Activated CD4-positive, alpha-beta T cell treated with anti-CD3 and anti-CD28 coated beads for 48 hours (primary cell): ENCODE measurements at places on chromosomes 4 and X.
A peak's percentile ranks its signal among the peaks of the same experiment; 100 is the strongest.

GRCh38 chr4:83179205-83179604 is 64.7 kb upstream of the PLAC8 start:
- no peak for DNase-seq

DNA sequence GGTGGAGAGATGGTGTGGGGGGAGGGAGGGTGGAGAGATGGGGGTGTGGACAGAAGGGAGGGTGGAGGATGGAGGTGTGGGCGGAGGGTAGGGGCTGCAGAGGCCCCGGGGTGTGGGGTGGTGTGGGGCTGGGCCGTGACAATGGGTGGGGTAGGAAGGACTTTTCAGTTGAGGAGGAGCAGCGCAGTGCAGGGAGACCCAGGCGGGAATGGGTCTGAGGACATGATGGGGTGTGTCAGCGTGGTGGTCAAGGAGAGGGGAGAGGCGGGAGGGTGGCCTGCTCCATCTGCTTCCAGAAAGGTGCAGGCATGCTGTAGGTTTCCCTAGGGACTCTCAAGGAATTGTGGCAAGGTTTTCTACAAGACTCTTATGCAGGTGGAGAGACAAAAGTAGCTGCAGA is 48.9 kb downstream of the RGS12 start:
- DNase-seq = no peak

DNA sequence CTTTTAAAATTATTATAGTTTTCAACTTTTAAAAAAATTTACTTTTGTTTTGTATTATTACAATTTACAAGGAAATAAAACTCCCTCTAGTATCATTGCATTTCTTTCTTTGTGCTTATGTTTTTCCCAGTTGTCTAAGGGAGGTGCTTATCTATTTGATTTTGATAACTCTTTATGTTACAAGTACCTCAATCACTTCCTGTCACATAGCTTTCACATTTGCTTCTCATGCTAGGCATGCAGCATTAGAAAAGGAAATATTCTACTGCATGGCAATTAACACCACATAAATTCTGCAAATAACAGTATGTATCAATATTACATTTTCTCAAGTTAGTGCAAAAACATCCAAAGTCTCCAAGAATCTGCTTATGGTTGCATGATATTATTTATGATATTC is 180.3 kb upstream of the HS3ST1 start:
- no peak for DNase-seq

DNA sequence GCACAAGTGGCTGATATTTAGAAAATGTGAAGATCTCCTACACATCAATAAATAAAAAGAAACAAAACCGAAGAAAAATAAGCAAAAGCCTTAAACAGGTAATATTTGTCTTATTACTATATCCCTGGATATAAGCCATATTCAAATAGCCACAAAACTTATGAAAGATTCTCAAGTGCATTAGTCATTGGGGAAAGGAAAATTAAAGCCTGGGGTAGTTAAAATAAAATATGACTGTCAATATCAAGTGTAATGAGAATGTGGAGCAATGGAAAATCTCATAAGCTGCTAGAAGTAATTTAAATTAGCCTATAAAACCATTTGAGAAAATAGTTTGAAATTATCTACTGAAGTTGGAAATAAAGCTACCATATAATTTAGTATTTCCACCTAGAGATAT is 399.9 kb downstream of the GASK1B start:
- no peak for DNase-seq

GRCh38 chrX:136635235-136635634 is 12.7 kb upstream of the CD40LG start:
- no peak for DNase-seq

GRCh38 chrX:125319646-125320521 is at the start of gene TEX13C:
Gene TEX13C, plus strand, starts transcription at chrX:125319871. Its CDS starts 249 bp downstream, at chrX:125320120.
- DNase-seq = no peak

DNA sequence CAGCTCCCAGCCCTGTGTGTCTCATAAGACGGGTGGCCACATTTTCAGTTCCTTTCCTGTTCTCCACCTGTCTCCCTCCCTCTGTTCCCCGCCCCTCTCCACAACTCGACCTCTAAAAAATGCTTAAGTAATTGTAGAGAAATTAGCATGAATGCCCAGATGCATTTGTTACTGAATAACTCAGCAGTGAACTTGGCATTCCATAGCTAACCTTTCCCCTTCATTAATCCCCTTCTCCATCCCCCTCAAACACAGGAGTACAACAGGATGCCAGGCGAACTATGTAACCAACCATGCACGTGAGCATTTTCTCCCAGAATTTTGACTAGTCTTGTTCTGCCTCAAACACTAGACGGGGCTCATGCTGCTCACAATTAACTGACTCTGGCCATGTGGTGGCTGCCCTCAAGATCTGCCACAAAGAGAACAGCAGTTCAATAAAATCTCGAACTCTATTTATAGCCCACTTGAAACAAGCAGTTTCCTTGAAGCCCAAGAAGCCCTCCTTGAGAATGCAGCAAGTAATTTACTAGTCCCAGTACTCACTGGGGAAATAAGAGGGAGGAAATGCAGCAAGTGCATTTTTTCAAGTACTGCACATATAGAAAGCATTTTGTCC is 351.2 kb downstream of the ARHGAP24 start:
- DNase-seq = no peak

- DNase-seq = no peak
Observed at GRCh38 chr4:74161666-74162450, 3.9 kb downstream of the MTHFD2L start.

GRCh38 chrX:56969559-56969958 is 25.8 kb downstream of the SPIN3 start:
- no peak for DNase-seq

DNA sequence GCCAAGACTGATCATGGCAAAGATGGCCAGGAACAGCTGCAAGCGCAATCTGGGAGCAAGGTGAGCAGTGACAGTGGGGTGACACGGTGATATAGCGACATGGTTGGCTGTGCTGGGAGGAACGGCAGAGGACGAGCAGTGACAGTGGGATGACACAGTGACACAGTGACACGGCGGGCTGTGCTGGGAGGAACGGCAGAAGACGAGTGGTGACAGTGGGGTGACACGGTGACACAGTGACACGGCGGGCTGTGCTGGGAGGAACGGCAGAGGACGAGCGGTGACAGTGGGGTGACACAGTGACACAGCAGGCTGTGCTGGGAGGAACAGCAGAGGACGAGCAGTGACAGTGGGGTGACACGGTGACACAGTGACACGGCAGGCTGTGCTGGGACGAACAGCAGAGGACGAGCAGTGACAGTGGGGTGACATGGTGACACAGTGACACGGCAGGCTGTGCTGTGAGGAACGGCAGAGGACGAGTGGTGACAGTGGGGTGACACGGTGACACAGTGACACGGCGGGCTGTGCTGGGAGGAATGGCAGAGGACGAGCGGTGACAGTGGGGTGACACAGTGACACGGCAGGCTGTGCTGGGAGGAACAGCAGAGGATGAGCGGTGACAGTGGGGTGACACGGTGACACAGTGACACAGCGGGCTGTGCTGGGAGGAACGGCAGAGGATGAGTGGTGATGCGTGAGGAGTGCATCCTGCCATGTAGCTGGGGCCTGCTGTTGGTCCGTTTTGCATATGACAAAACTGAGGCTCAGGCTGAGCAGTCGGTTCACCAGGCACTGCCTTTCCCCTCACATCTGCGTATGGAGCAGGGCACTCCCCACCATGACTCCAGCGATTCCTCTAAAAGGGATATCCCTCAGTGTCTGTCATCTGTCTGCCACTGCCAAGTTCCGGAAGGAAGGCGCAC is 36.0 kb upstream of the MXD4 start:
- DNase-seq = peak; percentile 19

- DNase-seq = no peak
Observed at GRCh38 chr4:15638418-15638817, 16.7 kb downstream of the FBXL5 start.

DNA sequence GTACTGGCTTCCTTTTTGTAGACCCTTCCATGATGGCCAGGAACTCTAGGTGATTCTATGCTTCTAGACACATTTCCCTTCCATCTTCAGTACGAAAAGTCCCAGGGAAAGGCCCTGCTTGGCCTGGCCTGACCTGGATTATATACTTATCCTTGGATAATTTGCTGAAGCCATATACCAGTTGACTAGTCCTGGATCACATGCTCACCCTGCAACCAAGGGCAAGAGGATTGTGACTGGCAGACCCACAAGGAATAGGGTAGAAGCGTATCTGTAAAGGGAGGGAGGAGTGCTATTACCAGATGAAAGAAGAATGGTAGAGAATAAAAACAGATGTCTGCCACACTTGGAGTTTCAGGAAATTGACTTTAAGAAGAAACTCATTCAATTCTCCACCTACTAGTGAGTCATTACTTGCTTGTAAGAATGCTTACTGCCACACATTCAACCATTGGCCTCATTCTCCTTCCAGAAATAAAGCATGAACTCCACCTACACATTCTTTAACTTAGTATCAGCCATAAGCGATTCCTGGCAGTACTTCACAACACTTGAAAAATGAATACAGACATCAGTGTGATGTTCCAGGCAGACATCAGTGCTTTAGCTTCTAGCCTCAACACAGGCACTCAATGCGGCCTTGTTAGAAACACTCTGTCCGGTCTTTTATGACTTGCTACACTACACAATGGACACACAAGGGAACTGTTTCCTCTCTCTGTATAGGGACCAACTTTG is 141.8 kb downstream of the CBR4 start:
- no peak for DNase-seq

- DNase-seq = no peak
Observed at GRCh38 chr4:186622788-186623464, 67.6 kb upstream of the MTNR1A start.
